Aortic smooth muscle cell (primary cell): ENCODE measurements at places on chromosomes 4 and X. TPM values are rescaled to one million over a fixed set of nuclear protein-coding genes. Genes with fewer than 3 reads are reported as not detected.

Gene SCML1
- total RNA-seq, result 10.4 and 11.0 TPM in 2 replicates

Gene SLC6A8
- 9.5 and 11.9 TPM in 2 replicates for total RNA-seq

Gene ABCG2
- total RNA-seq, result 1.7 and 1.8 TPM in 2 replicates

Gene IQCM
- total RNA-seq, result not detected in 2 replicates

Gene ZCCHC12
- total RNA-seq, result not detected in 2 replicates

Gene POU3F4
- under 0.01 TPM in 1 of 2 replicates, not detected in the other for total RNA-seq

Gene MAGEC3
- total RNA-seq, result not detected in 2 replicates
